ENCODE measurements at places on chromosomes 5 and 9.
A peak's percentile ranks its signal among the peaks of the same experiment; 100 is the strongest.

- no peak for DNase-seq
Observed at GRCh38 chr5:50791813-50792212, 125.4 kb downstream of the PARP8 start.

- DNase-seq = no peak
Observed at GRCh38 chr5:66639037-66639436, 42.8 kb downstream of the MAST4 start.

DNA sequence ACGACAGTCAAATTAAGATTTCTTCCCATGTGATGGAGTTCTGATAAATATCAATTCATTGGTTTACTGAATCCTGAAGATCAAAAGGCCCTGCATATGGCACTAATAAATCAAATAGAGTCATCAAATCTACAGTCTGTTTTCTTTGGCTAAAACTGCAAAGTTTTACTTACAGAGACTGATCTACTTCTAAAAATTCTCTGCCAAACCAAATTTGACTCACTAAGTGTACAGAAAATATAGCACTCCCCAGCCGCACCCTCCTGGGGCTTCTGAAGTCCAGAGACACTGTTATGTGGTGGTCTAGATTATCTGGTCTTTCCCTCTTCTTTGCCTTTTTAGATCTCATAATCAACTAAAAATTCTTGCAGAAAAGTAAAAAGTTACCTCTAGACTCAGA, 237.7 kb downstream of the MLLT3 start:
- no peak for DNase-seq

DNA sequence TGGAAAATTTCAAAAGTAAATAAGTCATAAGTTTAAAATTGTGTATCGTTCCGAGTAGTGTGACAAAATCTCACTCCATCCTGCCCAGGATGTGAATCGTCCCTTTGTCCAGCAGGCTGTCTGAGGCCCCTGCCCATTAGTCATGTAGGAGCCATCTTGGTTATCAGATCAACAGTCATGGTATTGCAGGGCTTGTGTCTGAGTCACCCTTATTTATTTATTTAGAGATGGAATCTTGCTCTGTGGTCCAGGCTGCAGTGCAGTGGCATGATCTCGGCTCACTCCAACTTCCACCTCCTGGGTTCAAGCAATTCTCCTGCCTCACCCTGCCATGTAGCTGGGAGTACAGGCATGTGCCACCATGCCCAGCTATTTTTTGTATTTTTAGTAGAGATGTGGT, 30.2 kb downstream of the ITGA2 start:
- DNase-seq = no peak

DNA sequence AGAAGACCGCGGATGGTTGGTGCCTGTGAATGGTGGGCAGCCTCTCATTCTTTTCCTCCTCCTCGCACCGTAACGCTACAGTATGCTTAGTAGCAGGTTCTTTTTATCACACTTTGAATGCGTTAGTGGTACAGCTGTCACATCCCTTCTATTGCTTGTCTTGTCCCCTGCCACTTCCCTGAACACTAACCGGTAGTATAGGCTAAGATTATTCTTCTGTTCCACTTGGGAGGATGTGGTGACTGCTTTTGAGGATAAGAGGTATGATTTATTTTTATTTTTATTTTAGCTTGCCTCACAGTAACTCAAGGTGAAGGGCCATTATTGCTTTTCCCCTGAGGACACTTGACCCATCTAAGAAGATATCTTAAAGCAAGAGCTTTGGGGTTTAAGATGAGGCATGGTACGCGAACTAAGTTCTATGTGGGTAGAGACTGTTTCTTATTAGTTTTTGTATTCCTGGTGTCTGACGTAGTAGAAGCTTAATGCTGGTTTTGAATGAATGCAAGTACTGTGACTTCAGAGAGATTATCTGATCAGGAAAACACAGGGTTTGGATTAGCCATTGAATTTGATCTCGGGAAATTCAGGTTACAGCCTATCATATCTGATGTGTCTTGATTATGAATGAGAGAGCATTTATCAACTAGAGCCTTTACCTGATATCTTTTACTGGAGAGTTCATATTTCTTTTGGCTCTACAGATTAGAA, 951 bp downstream of the UNC13B start:
- no peak for DNase-seq

DNA sequence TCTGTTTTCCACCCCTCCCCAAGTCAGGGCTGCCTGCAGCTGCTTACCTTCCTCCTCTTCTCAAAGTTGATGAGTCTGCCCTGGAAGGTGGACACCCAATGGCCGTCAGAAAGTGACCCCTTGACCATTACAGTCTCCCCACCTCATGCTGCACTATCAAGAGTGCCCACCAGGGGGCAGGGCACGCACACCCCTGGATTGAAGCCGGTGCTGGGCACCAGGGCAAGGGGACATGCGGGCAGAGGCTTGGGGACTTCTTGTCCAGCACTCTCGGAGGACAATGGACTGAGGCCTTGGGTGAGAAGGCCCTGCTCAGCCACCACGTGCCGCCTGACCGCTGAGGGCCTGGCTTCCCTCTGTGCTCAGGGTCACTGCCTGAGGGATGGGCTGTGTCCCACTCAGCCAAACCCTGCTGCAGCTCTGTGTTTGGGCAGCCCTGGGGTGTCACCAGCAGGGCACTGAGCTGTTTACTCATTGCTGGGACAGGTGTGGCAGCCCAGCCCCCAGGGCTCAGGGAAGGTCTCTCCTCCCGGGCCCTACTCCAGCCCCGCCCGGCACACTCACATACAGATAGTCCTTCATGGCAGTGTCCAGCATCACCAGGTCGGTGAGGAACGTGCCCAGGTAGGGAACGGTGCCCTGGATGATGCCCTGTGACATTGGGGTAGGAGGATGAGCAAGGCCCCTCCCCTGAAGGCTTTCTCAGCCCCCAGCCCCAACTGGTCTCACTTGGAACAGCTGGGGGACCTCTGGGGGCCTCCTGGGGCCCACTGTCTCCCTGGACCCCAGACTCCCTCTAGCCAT, 17.7 kb downstream of the RALGDS start:
- no peak for DNase-seq

DNA sequence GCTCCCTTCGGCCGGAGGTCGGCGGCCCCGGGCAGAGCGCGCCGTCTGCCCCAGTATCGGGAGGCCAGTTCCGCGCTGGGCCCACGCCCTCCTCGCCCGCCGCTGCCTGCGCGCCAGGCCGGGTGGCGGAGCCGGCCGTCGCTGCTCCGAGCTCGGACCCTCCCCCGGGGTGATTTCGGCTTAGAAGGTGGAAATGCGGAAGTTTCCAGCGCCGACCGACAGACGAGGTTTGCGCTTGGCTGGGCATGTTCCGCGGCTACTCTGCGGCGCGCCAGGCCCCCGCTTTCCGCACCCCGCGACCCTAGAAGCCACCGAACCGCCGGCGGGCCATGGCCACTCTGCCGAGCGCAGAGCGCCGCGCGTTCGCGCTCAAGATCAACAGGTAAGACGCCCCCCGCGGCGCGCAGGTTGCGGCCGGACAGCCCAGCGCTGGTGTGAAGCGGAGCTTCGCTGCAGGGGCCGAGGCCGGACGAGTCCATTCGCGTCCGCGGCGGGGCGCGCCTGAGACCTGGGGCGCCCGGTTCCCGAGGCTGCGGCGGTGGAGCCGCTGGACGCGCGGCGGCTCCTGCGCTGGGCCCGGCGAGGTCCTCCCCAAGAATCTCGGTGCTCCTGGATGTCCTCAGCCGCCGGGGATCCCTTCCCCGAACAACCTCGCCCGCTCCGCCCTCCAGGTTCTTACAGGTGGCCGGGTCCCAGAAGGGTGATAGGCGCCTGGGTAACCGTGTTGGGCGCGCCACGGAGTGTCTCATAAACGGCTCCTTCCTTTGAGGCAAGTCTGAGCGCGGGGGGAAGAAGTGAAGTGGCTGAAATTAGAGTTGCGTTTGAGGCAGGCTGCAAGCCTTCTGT, at the start of gene DOCK8:
Gene DOCK8, plus strand, starts transcription at position 218 of the 846 bp plus-strand sequence. Its CDS starts 112 bp downstream, at position 330.
- DNase-seq = peak; percentile 80

GRCh38 chr9:109557481-109557880, 59.4 kb upstream of the PTPN3 start:
- DNase-seq = no peak

DNA sequence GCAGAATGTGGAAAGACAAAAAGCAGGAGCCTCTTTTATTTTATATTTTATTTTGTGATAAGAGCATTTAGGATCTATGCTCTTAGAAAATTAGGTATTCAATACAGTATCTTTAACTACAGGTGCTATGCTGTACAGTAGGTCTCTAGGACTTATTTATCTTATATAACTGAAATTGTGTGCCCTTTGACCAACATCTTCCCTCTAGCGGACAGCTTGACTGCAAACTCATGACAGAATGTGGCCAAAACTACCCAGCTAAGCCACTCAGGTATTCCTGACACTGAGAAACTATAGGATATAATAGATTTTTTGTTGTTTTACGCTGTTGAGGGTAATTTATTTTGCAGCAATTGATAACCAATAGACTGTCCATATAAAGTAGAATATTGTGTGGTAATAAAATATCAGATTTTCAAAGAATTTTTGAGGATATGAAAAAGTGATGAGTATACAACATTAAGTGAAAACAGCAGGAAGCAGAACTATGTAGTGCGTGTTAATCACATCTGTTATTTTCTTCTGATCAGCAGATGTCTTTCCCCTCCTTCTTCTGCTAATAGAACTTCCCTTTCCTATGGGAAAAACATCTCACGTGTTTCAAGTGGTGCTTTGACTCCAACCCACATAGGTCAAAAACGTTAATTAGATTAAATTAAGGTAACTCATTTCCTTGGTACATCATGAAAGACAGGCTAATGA, 69.9 kb upstream of the SELENOP start:
- no peak for DNase-seq

DNA sequence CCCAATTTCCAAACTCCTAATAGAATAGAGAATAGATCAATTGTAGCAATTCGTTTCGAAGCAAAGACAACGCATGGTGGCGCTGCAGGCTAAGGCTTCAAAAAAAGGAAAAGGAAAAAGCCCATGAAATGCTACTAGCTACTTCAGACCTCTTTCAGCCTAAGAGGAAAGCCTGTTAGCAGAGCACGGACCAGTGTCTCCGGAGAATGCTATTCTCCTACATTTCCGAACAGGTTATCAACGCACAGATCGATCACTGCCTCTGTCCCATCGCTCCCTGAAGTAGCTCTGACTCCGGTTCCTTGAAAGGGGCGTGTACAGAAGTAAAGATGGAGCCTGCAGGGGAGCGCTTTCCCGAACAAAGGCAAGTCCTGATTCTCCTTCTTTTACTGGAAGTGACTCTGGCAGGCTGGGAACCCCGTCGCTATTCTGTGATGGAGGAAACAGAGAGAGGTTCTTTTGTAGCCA, at the start of gene PCDHB15:
Gene PCDHB15, plus strand, starts transcription at position 146 of the 468 bp plus-strand sequence. Its CDS starts 184 bp downstream, at position 330.
- peak; percentile 82 for DNase-seq

DNA sequence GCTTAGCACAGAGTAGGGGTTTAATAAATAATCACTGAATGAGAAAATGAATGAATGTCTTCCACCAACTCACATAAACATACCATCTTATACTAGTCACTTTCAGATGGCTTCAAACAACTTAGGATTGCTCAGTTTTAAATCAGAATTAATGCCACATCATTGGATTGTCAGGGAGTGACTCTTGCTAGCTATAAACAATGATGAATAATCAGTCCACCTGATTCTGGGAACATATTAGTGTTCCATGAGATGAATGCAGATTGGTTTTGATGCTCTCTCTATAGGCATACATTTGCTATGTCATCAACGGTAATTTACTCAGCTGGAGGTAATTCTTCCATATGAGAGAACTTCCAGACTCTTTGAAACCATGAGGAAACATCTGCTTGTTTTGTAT, 97.4 kb downstream of the CDH9 start:
- no peak for DNase-seq
